ENCODE measurements at places on chromosomes 5 and 9.

GRCh38 chr9:131720330-131720729, 19.5 kb downstream of the RAPGEF1 start:
- DNase-seq = no peak

DNA sequence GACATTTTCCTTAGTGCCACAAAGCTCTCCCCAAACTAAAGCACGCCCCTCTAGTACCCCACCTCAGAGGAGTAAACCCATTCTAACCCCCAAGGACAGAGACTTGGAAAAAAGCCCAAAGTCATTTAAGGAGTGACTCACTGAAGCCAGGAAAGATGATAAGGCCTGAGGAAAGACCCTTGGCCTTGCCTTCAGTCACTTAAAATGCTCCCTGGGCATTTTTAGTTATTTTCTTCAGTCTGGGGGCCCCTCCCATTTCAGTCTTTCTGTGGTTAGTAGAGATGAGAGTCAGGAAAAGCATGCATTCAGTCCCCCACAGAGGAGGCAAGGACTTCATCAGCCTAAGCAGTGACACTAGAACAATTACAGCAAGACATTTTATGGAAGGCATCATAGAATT, 13.7 kb upstream of the TLX3 start:
- no peak for DNase-seq

GRCh38 chr9:11340654-11341053, 727.9 kb upstream of the PTPRD start:
- no peak for DNase-seq

- no peak for DNase-seq
Measured at GRCh38 chr5:174491265-174491664, 233.1 kb upstream of the MSX2 start.

GRCh38 chr5:170788626-170789304, 5.2 kb downstream of the GABRP start:
- no peak for DNase-seq

DNA sequence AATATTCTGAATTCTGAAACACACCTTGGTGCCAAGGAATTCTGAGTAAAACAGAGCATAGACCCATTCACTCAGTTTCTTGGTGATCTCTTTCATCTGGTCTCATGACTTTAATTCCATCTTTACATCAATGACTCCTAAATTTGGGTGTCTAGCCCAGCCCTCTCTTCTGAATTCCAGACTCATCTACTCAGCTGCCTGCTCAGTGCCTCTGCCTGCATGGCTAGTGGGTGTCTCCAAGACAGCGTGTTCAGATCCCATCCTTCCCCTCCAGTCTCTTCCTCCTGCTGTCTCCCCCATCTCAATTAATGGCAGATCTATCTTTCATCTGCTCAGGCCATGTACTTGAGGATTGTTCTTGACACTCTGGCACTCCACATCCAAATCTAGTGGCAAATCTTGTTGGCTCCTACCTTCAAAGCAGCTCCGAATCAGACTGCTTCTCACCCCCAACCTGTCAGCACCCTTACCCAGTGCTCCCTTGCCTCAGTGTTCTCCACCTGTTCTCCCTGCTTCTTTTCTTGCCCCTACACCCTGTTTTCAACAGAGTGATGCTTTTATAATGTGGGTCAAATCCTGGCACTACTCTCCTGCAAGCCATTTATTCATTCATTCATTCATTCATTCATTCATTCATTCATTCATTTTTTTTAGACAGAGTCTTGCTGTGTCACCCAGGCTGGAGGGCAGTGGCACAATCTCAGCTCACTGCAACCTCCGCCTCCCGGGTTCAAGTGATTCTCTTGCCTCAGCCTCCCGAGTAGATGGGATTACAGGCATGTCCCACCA, 5.3 kb downstream of the CAVIN4 start:
- DNase-seq = no peak

- DNase-seq = no peak
Measured at GRCh38 chr5:30069441-30070263, 1123.8 kb upstream of the CDH6 start.

DNA sequence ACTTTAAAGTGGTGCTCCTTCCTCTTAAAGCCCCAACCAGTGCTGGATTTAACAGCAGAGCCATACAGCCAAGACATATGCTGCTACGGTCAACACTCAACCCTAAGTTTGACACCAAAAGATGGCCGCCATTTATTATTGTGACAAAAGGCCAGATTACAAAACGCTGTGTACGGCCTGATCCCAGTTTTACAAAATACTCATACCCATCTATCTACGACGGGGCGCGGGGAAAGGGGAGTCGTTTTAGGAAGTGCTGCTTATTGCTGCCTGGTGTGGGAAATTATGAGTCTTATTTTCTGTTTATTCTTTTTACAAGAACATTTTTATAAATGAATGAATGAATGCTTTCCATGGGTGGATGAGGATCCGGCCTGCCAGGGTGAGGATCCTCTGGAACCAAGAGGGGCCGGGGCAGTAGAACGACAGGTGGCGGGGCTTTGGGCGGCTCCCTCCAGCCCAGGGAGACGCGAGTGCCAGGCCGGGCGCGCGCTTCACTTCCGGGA, 457 bp upstream of the IDNK start:
- no peak for DNase-seq

GRCh38 chr5:150138551-150139265, 16.9 kb downstream of the PDGFRB start:
- peak; percentile 90 for DNase-seq

DNA sequence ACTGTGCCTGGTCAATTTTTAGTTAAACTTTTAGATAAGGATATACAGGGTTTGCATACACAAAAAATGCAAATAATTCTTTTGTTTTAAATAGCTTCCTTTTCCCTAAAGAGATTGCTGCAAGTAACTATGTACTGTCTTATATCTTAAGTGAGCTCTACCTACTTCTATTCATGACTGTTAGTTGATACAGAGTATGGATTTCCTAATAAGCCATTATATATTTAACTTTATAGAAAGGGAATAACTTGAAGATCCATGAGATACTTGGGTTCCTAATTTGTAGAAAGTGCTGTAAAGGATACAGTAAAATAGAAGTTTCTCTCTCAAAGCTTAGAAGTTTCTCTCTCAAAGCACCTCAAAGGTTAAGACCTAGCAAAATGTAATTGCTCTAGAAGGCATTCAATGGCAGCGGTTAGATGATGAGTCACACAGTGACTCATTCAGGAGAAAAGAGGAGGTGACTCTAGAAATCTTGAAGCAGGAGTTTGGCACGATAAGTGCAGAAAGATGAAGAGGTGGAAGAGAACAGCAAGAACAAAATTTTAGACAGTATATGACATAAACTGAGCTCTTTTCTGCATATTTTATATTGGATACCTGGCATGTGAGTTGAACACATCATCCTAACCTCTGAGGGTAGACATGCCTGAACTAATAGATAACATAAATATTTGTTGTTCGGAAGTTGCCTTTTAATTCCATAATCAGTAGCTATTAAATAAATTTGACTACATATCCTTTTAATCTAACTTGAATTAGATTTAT, 5.5 kb upstream of the DNAJC21 start:
- DNase-seq = peak; percentile 91
